Sigmoid colon (tissue), 7 donors: ENCODE measurements at places on chromosomes 6 and 20. TPM values are rescaled to one million over a fixed set of nuclear protein-coding genes. Genes with fewer than 3 reads are reported as not detected.

DNA sequence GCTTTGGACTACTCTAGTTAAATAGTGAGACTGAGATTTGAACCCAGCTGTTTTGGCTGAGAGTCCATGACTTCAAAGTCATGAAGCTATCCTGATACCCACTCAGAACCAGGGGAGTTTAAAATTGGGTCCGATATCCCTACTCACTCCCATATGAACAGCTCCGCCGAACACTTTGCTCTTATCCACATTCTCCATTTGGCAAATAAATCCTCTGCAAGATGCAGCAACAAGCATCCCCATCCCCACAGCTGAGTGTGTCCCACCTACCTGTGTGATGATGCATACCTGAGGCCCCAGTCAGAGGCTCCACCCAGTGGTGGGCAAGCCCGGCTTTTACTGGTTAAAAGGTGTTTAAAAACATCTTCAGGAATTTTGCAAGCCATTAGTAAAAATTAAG lies 108.3 kb upstream of the SLC24A3 start:
- DNase-seq: no peak

DNA sequence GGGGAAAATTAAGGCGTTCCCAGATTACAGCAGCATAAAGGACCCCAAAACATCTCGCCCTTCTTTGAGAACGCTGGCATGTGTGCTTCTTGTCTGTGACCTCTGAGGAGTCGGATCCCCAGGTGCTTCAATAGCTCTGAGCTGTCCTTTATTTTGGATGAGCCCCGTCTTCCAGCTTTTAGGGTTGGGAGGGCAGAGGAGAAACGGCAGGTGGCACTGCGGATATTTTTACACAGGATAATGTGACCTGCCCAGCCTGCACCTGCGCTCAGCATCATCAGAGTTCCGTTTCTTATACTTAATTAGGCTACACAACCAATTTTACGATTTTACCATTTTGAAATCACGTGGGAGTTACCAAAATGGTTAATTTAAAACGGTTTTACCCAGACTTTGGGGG lies 147.7 kb upstream of the RPS6KA2 start:
- DNase-seq: no peak

DNA sequence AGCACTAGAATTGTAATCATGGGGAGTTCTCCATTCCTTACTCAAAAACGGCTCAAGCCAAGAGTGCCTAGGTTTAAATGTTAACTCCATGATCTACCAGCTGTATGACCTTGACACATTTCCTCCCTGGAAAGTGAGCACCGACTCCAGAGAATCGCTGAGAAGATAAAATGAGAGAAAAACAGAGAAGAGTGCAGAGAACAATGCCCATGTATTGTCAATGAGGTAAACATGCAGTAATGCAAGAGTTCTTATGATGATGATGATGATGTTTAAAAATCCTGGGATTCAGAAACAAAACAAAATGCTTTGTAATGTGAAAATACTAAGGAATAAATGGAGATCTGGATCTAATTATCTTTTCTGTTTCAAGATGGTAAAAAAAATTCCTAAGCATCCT lies 64.8 kb upstream of the BEND6 start:
- DNase-seq: no peak

Gene EPM2A
- 67.1 TPM for total RNA-seq

Gene CTAGE9
- not detected for total RNA-seq

Gene SLC22A7
- total RNA-seq: not detected

Gene PRDM1
- 1.1 TPM for total RNA-seq

Gene MDFI
- total RNA-seq: 8.6 TPM

Gene POM121L2
- total RNA-seq: not detected

Gene FAXC
- total RNA-seq: 33.2 TPM
